ENCODE measurements at places on chromosomes 7 and 10.

DNA sequence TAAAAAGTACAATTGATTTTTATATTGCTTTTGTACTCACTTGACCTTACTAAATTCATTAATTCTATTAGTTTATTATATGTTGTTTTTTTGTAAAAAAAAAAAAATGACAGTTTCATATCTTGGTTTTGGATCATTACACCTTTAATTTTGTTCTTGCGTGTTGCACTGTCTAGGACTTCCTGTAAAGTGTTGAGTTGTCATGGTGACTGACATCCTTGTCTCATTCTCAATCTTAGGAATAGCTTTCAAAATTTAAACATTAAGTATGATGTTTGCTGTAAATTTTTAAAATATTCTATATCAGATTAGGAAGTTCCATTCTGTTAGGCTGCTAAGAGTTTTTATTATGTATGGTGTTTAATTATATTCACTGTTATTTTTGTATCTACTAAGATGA is 139.1 kb downstream of the ARHGAP12 start:
- no peak for DNase-seq

GRCh38 chr10:130867446-130868194 is 443.9 kb downstream of the TCERG1L start:
- DNase-seq: no peak

GRCh38 chr10:95513941-95514392 is 47.2 kb downstream of the SORBS1 start:
- DNase-seq: peak; percentile 76

DNA sequence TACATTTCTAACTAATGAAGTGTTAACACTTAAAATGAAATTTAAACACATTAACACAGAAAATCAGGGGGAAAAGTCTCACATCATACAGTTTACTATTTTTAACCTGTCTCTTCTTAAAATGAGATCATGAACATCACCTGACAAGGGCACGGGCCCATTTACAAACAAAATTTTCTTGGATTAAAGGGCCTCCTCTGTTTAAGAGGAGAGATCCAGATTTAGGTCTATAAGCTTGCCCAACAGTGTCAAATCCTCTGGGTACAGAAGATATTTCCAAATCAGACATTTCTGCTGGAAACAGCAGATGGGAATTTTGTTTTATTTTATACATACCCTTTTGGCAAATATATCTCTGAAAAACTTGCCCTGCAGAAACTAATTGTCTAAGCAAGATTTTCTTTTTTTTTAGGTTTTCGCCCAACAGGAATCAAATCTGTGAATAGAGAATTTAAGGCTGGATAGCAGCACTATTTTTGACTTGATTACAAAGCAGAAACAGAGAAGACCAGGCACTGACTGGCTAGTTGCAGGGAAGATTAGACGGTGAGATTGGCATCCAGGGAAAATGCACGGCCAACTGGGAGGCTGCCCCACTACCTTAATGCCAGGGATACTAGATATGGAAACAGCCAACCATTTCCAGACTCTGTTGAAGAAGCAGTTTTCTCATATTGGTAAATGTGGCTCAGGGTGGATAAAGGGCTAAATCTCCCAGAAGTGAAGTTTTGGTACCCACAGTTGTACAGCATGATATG is 173.4 kb downstream of the LRRN3 start:
- no peak for DNase-seq

GRCh38 chr10:43055217-43055616 is 21.7 kb upstream of the RET start:
- no peak for DNase-seq

DNA sequence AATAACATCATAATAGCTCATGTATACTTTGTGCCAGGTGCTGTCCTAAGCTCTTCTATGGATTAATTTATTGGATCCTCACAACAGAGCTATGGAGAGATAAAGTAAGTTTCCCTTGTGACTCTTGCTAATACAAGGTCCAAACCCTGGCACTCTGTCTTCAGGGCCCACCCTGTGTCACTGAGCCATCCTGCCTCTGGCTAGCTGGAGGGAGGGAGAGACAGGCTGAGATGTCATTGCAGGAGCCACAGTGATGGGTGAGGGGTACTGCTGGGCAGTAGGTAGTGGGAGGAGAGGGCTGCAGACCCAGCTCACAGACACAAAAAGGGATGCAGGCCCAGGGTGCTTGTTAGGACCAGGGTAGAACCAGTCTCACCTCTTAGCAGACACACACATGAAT is 16.9 kb downstream of the GCK start:
- DNase-seq: no peak

- DNase-seq: no peak
Measured at GRCh38 chr7:73572767-73573186, 5.6 kb downstream of the TBL2 start.

DNA sequence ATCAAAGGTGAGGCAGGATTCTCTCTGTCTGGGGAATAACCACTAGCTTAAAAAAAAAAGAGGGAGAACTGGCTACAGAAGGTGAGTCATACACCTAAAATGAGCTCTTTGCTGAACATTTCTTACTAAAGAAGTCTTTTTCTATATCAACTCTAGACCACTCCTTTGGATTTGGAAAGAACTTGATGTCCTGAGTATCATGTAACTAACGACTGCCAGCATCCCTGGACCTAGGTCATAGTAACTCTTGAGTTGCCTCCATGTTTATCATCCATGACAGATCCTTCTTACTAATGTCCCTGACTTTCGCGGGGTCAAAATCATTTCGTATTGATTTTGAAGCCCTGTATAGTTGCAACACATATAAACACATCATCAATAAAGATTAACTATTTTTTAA is 89.1 kb downstream of the CNOT4 start:
- DNase-seq: peak; percentile 1
